Dermis lymphatic vessel endothelial cell (primary cell): ENCODE measurements at places on chromosomes 2 and 18. TPM values are rescaled to one million over a fixed set of nuclear protein-coding genes. Genes with fewer than 3 reads are reported as not detected.

POTEJ gene
- 0.26 and 1.1 TPM in 2 replicates for total RNA-seq

MBOAT2 gene
- 6.3 and 10.1 TPM in 2 replicates for total RNA-seq

DNPEP gene
- total RNA-seq, result 58.8 and 67.3 TPM in 2 replicates

UGT1A7 gene
- under 0.01 TPM in 1 of 2 replicates, not detected in the other for total RNA-seq

IL1RN gene
- not detected in 2 replicates for total RNA-seq

FABP1 gene
- total RNA-seq, result not detected in 2 replicates

EVX2 gene
- not detected in 2 replicates for total RNA-seq

MTCL1 gene
- total RNA-seq, result 4.6 and 13.4 TPM in 2 replicates

REG3A gene
- total RNA-seq, result not detected in 2 replicates

CBLN2 gene
- not detected in 2 replicates for total RNA-seq

ANTXR1 gene
- 0.33 and 0.52 TPM in 2 replicates for total RNA-seq

AQP12A gene
- total RNA-seq, result not detected in 2 replicates

SLC4A5 gene
- total RNA-seq, result 0.09 and 0.11 TPM in 2 replicates

CHMP1B gene
- 79.9 and 86.7 TPM in 2 replicates for total RNA-seq

LPIN2 gene
- 31.4 and 31.5 TPM in 2 replicates for total RNA-seq

FLACC1 gene
- total RNA-seq, result 0.86 and 0.87 TPM in 2 replicates

SGO2 gene
- 1.6 and 2.3 TPM in 2 replicates for total RNA-seq

SERTAD2 gene
- 6.2 and 6.4 TPM in 2 replicates for total RNA-seq

IL18RAP gene
- total RNA-seq, result not detected in 2 replicates
